Non-pigmented ciliary epithelial cell (primary cell): ENCODE measurements at places on chromosomes 1 and 21.

DNA sequence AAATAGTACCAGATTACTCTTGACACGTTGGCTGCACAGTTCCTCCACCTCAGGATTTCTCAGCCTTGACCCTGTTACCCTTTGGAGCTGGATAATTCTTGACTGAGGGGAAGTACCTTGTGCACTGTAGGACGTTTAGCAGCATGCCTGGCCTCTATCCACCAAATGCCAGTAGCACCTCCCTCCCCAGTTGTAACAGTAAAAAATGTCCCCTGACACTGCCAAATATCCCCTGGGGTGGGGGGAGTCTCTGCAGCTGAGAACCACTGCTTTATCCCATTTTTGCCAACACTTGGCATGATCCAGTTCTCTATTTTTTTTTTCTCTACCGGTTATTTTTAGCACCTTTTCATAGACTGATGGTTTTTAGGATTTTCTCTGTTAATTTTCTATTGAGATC lies 34.0 kb downstream of the C1orf198 start:
- no peak for DNase-seq

GRCh38 chr1:2049718-2050431 lies at the start of gene PRKCZ:
Gene PRKCZ (plus strand): TSS chr1:2050411. CDS start chr1:2050631, 220 bp downstream.
- DNase-seq = no peak

- DNase-seq = no peak
Observed at GRCh38 chr1:186494832-186495271, 33.9 kb upstream of the PDC start.

- DNase-seq = no peak
Observed at GRCh38 chr1:91161166-91161565, 139.3 kb upstream of the ZNF644 start.

GRCh38 chr1:169052727-169053126 lies 53.8 kb upstream of the ATP1B1 start:
- DNase-seq = no peak

DNA sequence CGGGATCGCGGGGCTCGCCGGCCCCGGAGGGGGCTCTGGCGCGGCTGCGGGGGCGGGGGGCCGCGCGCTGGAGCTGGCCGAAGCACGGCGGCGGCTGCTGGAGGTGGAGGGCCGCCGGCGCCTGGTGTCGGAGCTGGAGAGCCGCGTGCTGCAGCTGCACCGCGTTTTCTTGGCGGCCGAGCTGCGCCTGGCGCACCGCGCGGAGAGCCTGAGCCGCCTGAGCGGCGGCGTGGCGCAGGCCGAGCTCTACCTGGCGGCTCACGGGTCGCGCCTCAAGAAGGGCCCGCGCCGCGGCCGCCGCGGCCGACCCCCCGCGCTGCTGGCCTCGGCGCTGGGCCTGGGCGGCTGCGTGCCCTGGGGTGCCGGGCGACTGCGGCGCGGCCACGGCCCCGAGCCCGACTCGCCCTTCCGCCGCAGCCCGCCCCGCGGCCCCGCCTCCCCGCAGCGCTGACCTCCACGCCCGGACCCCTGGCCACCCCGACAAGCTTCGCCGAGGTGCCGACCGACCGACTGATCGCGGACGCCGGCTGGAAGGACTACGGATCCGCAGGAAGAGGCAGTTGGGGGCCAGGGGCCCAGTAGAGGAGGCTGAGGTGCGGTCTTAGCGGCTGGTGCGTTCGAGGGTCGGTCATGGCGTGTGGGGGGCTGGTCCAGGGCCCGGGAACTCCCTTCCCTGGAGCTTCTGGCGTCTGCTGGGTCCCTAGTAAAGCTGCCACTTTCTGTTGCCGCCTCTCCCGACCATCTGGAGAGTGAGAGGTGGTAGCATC lies 711 bp downstream of the TRNP1 start:
- DNase-seq = no peak

DNA sequence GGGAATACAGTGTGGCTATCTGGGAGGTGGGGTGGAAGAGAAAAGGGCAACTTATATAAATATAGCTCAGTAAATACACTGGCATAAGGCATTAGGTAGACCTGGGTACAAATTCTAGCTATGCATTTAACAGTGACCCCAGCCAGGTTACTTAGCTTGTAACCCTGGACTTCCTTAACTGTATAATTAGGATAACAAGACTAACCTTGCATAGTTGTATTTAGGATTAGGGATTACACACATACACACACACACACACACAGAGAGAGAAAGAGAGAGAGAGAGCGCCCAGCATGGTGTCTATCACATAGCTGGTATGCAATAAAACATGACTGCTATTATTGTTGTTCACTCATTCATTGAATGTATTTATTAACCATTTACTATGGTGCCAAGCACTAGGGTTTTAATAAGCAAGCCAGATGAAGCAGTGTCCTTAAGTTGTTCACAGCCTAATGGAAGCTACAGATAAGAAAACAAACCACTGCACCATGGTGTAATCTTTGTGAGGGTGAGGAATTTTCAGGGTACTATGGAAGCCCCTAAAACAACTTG lies 251.4 kb downstream of the ZNF648 start:
- DNase-seq = no peak

DNA sequence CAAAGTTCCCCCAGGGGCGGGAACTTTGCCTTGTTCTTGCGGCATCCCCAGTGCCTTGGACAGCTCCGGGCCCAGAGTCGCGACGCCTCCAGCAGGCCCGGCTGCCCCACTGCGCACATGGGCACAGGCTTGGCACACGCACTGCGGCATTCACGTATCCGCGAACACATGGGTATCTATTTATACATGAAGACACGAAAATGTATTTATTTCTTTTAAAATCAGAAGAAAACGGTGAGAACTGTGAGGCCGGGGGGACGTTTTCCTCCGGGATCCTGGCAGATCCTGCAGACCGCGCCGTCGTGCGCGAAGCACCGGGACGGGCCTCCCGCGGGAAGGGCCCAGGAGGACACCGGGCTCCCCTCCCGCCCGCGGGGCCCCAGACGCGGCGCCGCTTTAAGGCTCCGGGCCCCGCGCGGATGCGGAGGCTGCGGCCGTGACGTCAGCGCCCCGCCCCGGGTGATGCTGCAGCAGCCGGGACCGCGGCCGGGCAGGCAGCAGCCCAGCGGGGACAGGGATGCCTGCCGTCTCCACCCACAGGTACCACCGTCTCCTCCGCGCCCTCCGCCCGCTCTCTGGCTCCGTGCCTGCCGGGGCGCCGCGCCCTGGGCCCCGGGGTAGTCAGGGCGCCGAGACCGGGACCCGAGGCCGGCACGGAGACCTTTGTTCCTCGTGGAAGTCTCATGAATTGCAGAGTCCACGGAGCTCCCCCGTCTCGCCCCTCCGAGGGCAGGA lies at the start of gene SLC45A1:
TSS of gene SLC45A1 (plus strand) at position 468 of the 735 bp plus-strand sequence. CDS start 6,216 bp downstream, outside the sequence.
- DNase-seq = no peak

GRCh38 chr1:244665771-244666217 lies 12.9 kb downstream of the DESI2 start:
- no peak for DNase-seq

GRCh38 chr1:187408212-187409004 lies 579.7 kb downstream of the PLA2G4A start:
- DNase-seq = peak; percentile 42

- DNase-seq = no peak
Observed at GRCh38 chr1:197770243-197770642, 5.0 kb downstream of the DENND1B start.

DNA sequence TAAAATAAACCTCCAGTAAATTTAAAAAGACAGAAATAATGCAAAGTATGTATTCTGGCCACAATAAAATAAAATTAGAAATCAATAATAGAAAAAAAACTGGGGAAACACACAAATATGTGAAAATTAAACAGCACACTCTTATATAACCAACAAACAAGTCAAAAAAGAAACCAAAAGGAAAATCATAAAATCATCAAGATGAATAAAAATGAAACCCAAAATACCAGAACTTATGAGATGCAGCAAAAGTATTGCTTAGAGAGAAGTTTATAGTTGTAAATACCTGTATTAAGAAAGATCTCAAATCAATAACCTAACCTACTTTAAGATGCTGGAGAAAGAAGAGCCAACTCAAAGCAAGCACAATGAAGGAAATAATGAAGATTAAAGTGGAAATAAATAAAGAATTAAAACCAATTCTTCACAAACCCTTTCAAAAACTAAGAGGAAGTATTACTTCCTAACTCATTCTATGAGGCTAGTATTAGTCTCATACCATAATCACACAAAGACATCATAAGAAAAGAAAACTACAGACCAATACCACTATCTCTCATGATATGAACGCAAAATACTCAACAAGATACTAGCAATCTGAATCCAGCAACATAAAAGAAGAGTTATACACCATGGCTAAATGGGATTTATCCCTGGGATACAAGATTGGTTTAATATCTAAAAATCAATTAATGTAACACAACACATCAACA lies 6.4 kb upstream of the KRTAP10-3 start:
- no peak for DNase-seq

- DNase-seq = no peak
Observed at GRCh38 chr1:181794332-181794731, 267.2 kb downstream of the ZNF648 start.

- no peak for DNase-seq
Observed at GRCh38 chr1:243568793-243569192, 281.2 kb downstream of the AKT3 start.

- DNase-seq = peak; percentile 28
Observed at GRCh38 chr21:33011462-33011861, 14.3 kb upstream of the OLIG2 start.

DNA sequence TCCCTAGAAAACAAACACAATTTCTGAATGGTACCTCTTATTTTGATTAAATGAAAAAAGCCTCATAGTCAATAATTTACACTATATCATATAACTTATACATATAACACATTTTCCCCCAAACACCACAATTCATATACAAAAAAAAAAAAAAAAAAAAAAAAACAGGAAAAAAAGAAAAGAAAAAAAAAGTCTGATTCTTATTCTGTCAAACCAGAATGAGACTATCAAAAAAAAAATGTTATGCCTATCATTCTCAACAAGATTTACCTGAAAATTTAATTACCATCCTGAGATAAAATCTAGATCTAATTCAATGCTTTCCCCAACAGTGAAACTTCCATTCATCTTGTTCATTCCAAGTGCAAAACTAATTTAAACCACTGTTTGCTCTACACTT lies 86.8 kb downstream of the PCNX2 start:
- DNase-seq = no peak

DNA sequence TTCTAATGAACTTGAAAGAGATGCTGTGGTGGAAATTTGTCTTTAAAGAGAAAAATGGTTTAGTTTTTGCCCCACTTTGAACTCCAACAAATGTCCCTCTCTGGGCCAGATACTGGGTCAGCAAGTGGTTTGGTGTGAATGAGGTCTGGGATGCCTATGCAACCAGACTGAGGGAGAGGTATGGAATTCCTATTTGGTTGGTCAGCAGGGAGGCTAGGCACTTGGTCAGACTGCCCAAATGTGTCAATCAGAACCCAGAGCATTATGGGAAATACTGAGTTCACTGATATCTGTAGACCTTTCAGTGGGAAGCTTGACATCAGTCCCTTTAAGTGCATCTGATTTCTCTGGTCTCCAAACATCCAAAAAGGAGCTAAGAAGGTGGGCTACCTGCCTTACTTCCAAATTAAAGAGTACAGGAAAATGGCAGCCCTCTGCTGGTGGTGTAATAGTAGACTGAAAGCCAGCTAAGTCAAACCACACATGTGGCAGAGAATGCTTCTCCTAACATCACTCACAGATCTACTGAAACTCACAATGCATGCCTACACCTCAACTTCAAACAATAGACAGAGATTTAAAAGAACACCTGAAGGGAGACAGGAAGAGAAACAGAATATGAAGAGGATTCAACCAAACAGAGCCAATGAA lies 510.1 kb downstream of the PLA2G4A start:
- no peak for DNase-seq

DNA sequence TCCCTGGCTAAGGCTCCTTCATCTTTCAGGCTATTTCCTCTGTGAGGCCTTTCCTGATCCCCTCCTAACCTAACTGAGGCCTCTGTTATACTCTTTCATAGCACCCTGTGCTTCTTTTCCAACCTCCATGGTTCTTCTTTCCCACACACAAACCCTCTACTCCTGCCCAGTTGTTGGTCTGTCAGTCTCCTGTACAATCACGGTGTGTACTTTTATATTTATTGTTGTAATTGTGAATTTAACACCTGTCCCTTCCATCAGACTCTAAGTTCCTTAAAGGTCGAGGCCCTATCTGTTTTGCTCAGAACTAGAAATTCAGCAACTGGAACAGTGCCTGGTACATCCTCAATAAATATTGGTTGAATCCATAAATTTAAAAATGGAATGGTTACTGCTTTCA lies 100.2 kb upstream of the KCNE2 start:
- DNase-seq = no peak

- no peak for DNase-seq
Observed at GRCh38 chr1:182061594-182061993, at the start of gene ZNF648. Gene ZNF648 (minus strand): TSS chr1:182061712. CDS start chr1:182058010, 3,702 bp downstream.
